ENCODE measurements at places on chromosomes 6 and 20. TPM values are rescaled to one million over a fixed set of nuclear protein-coding genes. Genes with fewer than 3 reads are reported as not detected.

- DNase-seq = peak; percentile 34
Measured at GRCh38 chr20:33732166-33732970, 572 bp downstream of the ZNF341 start.

DNA sequence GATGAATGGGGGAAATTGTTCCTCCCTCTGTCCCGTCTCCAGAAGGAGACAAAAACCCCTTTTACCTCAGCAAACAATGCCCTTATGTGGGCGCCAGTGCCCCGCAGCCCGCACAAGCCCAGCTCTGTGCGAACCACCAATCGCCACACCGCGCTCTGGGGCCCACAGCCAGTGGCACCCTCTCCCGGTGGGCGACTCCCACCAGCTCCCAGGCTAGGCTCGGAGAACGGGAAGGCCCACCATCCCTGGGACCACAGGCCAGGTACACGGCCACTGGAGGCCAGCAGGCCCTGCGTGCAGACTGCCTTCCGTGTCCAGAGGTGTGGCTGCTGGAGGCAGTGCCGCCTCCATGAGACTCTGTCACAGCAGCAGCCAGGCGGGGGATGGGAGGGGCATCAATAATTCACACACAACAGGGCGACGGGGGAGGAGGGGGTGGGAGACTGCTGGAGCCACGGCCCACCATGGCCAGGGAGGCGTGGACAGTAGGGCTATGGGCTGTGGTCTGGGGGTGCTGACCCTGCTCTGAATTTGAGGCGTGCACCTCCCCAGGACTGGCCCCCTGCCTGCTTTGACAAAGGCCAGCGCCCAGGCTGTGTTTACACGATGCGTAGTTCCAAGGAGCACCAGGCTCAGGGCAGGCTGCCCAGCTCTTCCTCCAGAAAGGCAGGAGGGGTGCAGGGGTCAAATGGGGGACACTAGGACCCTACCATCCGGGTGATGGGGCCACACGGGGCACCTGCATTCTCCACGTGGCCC lies 105.7 kb downstream of the ASXL1 start:
- DNase-seq = no peak

GRCh38 chr6:108635505-108636226 lies 74.9 kb downstream of the FOXO3 start:
- no peak for DNase-seq

DNA sequence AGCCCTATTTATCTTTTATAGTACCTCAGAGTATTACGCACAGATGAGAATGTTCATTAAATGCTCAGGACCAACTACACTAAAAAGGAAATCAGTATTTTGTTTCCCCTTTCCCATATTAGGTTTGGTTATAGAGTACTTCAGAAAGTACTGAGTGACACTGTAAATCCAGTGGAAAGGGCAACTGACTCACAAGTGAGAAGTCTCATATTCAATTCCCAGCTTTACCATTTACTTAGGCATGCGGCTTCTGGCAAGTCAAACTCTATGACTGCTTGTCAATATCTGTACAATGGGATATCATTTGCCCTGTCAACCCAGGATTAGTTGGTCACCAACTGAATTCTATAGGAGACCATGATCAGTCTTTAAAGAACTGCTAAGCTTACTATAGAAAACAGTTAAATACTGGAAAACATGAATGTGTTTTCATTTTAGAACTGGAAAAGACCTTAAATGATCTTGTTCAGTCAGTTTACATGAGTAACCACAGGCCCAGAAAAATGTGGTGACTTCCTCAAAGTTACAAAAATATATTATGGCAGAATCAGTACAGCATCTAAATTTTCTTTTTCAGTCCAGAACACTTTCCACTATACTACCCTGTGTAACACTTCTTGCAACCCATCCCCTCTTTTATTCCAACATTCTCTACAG lies 3.6 kb downstream of the MAP3K7 start:
- no peak for DNase-seq

- no peak for DNase-seq
Measured at GRCh38 chr6:163474581-163474980, 60.1 kb downstream of the QKI start.

Gene BEND6
- 12.6 TPM for total RNA-seq

DNA sequence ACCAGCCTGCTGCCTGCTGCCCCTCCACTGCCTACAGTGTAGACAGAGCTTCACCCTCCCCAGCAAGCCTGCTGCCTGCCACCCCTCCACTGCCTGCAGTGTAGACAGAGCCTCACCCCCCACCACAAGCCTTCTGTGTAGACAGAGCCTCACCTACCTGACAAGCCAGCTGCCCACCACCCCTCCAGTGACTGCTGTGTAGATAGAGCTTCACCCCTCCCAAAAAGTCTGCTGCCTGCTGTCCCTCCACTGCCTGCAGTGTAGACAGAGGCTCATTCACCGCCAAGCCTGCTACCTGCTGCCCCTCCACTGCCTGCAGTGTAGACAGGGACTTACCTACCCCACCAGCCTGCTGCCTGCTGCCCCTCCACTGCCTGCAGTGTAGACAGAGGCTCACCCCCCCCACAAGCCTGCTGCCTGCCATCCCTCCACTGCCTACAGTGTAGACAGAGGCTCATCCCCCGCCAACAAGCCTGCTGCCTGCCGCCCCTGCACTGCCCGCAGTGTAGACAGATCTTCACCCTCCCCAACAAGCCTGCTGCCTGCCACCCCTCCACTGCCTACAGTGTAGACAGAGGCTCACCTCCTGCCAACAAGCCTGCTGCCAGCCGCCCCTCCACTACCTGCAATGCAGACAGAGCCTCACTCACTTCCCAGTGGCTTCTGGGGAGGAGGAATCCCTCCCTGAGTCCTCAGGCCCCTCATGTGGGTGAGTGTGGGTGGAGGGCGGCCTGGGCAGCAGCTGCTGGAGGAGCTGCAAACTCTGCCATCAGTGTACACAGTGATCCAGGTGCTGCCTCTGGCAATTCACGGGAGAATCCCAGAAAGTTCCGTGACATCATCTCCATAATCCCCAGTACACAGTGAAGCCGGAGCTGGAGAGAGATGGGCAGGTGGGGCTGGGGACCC lies 140.9 kb downstream of the DLL1 start:
- DNase-seq = no peak

DNA sequence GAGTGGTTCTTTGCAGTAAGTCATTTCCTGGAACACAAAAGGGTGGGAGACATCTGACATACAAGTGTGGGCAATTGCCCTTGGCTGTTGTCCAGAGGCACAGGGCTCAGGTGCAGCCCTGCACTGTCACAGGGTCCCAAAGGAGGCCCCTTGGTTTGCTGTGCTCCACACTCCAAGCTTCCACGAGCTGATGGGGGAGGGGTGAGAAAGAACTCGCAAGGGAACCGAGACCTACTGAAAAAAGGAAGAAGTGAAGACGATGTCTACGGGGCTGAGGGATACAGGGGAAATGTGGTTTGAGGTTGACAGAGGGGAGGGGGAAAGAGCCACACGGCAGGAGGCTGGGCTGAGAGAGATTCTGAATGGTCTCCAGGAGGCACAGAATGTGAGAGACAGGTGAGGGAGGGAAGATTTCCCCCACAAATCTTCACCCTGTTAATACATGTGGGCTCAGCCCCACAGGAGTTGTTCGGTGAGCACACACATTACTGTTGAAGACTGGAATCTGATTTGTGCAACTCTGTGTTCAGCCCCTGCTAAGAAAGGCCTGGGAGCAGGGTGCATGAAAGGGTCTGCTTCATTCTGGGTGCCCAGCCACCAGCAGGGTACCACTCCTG lies 123.4 kb downstream of the LY86 start:
- DNase-seq = no peak

DNA sequence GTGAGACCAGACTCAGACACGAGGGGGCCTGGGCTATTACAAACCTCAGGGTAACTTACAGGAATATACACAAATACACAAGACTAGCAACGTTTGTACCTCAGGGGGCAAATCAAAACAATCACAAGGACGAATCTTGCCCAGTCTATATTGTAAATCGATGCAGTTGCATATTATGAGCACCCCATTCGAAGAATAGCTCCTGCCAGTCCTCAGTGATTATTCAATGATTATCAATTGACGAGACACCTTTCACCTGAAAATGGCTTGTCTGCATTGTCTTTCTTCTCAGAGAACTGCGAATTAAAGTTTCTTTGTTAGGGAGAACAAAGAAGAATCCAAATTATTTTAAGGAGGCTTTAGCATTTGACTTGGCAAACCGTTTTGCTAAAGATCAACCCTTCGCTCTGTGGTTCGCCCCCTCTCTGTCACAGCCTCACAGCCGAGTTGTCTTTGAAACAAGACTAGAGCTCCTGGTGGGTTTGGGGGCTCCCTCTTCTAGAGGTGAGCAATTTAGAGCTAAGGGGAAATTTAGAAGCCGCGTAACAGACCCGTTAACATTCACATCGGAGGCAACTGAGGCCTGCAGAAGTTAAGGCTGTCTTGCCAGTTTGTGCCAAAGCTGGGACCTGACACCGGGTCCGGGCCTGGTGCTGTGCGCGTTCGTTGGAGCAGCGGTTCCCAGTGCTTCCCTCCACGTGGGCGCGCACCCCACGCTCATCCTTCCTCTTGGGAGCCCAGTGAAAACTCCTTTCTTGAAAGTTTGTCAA lies 24.9 kb upstream of the MAP3K7 start:
- no peak for DNase-seq

- no peak for DNase-seq
Measured at GRCh38 chr6:37788259-37788658, 31.3 kb upstream of the ZFAND3 start.

Gene GMPR
- total RNA-seq = 3.9 TPM

GRCh38 chr20:31595654-31596411 lies 9.3 kb upstream of the ID1 start:
- DNase-seq = no peak

GRCh38 chr6:133099573-133099972 lies 141.6 kb upstream of the EYA4 start:
- DNase-seq = no peak

DNA sequence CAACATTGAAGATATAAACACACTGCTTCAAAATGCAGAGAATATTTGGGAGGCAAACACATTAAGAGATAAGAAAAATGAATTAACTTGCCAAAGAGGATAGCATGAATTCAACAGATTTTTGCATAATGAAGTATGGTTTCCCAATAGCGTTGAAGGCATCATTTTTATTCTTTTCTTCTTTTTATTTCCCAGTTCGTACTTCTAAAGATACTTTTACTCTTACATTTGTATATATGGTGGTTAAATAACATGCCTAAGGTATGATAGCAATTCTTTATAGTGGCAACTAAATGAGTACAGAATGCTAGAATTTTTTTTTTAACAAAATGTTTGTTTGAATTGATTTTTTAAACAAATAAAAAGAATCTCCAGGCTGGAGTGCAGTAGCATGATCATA lies 473.4 kb upstream of the MARCKS start:
- DNase-seq = no peak

GRCh38 chr6:12509060-12509459 lies 207.5 kb upstream of the PHACTR1 start:
- DNase-seq = no peak

GRCh38 chr20:14507711-14508110 lies 170.3 kb upstream of the FLRT3 start:
- no peak for DNase-seq

DNA sequence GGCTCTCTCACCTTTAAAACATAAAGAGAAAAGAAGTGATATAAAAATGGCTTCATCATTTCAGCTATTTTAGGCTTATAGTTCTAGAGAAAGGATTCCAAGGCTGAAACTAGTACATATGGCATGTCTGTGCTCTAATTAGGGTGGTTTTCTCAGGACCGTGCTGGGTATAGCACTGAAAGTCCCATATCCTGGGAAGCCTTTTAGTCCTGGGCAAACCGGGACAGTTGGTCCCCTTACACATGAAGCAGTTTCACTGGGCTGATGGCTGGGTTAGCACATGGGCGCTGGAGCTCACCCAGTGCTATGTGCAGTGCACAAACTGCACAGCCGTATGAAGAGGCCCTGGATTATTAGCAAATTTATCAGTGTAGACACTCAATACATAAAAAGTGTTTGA lies 110.5 kb downstream of the SGK1 start:
- DNase-seq = peak; percentile 30

- peak; percentile 6 for DNase-seq
Measured at GRCh38 chr6:19838442-19839236, 1.5 kb downstream of the ID4 start.

Gene LGSN
- total RNA-seq = not detected

DNA sequence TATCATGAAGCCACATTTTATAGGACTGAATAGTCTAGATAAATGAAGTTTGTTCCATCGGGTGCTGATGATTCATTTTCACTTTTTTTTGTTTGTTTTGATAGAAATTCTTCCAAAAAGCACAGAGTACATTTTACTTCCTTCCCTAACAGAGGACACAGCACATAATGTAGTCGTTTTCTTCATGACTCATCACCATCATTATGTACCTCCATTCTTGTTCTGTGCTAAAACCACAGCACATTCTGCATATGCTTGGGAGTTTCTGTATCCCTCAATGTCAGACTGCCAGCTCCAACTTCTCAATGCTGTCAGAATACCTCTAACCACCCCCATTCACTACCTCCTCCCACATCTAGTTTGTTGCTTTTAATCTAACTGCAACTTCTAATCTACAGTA lies 1004.9 kb upstream of the ADGRB3 start:
- DNase-seq = no peak

DNA sequence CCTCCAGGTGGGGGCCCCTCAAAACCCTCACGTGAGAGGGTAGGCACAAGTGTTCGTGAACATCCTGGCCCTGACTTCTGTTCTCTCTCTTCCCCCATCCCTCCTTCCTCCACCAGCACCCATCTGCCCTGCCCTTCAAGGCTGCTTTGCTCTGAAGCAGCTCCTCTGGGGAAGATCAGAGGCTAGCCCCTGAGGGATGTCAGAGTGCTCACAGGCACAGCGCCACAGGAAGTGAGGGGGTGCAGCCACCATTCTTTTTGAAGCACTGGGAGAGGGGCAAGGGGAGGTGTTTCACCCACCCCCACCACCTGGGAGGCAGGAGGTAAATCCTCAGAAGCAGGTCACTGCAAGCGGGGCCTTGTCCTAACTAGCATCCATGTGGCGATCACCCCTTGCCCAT lies 11.4 kb downstream of the MOCS1 start:
- DNase-seq = no peak

Gene TINAG
- not detected for total RNA-seq

Gene TGM2
- 10.8 TPM for total RNA-seq

DNA sequence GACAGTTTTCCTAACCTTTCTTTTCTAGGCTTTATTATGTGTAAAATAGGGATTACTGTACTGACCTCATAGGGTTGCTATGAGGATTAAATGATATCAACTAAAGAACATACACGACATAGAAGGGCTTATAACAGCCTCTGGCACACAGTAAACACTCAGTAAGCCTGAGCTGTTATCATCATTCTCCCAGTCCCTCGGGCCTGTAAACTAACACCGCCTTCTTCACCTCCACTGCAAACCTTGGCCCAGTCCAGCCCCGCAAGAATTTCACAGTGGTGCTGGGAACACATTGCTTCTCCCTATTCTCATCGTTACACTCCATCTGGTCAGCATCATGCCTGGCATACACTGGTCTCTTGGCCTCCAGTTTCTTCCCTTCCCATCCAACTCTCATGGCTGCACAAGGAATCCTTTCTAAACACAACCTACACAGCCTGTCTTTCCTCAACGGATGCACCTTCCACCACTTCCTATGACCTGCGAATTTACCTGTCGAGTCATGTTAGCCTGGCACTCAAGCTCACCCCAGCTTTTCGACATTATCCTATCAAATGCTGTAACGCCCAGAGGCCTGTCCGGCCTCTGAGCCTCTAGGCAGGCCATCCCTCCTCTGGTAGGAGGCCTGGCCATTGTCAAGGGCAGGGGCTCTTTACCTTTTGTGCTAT lies 92.1 kb downstream of the FYN start:
- peak; percentile 58 for DNase-seq

All from cerebellum (tissue), 4 donors.